ENCODE measurements at places on chromosomes 16 and 17.

DNA sequence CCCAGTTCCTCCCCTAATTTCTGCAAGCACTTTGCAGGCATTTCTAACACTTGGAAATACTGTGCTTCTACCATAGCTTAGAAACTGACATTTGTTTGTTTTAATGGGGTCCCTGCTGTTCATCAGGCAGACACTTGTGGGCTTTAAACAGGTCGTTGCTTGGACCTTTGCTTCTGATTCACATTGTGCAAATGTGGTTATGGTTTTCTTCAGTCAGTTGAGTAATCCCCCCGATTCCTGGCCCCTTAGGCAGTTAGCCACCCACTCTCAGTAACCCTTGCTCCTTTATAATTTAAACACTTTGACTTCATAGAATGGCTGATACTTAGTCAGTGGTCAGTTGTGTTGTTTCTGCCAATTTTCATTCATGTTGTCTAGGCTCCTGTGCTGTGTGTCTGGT is 39.4 kb downstream of the SLC47A1 start:
- DNase-seq, result peak; percentile 28

- DNase-seq, result no peak
These were observed 156.4 kb downstream of the C16orf95 start for GRCh38 chr16:87160701-87161337.

DNA sequence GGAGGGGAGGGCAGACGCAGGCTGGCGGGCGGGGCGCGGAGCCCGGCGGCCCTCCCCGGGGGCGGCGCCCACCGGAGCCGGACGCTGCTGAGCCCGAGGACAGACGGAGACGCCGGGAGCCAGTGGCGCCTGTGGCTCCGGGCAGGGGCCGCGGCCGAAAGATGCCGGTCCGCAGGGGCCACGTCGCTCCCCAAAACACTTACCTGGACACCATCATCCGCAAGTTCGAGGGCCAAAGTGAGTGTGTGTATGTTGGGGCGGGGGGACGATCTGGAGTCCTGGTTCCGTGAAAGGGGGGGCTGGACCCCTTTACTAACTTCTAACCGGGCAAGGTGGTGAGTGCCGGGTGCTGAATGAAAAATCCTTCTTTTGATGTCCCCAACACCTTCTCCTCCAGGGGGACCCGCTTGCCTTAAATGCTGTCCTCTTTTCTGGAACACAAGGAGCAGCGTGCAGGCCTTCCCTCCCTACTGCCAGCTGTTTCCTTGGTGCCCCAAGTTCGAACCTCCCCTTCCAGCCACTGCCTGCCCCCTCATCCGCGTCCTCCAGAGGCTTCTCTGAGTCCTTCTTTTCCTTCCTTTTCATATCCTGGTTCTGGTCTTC is at the start of gene KCNH6:
KCNH6 (plus strand) TSS at position 106 of the 603 bp plus-strand sequence; CDS start at position 162, 56 bp downstream.
- DNase-seq, result peak; percentile 1

- no peak for DNase-seq
These were observed 10.2 kb downstream of the CDH5 start for GRCh38 chr16:66376577-66377305.

DNA sequence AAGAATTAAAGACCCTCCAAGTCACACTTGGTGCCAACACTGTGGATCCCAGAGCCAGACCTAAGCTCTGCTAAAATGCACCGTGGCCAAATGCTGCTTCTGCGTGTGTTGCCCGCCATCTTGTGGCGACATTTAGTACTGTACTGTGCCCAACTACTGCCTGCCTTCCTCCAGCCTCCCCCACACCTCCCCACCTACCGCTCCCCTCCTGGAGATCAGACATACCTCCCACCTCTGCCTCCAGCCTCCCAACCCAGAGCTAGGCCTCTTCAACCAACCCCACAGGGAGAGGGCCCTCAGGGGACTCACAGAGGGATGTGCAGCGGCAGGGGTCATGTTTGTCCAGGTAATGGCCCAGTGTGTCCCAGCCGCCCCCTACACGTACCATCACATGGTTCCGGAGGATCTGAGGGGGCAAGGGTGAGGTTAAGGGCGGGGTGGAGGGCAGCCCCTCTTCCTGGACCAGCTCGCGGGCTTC is 5.5 kb downstream of the GAS2L2 start:
- DNase-seq, result peak; percentile 83
